ENCODE measurements at places on chromosomes 16 and 17.

DNA sequence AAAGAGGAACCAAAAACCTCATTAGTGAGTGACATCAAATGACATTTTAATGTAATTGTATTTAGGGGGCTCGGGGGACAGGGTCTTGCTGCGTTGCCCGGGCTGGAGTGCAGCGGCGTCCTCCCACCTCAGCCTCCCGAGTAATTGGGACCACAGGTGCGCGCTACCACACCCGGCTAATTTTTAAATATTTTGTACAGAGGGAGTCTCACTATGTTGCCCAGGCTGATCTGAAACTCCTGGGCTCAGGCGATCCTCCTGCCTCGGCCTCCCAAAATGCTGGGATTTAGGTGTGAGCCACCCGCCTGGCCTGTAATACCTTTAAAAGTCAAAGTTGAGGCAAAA lies 581 bp downstream of the SNRNP25 start:
- no peak for DNase-seq

DNA sequence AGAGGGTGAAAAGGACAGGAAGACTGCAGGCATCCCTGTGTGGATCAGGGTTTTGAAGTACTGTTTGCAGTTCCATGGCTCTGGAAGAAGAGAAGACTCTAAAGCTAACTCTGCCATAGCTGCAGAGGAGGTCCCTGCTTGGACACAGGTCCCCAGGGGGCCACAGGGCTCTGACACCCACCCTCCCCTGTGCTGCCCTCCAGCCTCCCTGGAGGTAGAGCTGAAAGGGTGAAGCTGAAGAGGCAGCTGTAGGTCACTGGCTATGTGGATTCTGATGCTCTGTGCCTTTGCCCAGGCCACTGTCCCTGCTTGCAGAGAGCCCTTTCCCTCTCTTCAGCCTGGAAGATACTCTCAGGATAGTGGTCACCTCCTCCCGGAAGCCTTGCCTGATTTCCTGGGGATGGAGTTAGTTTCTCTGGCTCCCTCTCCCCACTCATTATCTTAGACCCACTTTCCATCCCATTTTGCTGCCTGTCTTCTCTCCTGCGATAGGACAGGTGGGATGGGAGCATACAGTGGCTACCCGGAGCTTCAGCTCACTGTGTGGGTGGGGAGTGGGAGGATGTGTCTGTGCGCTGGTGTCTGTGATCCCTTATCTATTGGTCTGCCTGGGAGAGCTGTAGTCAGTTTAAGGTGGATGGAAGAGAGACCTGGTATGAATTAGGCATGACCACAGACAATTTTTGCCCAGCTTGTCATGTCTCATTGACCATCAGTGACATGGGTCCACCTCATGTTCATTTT lies 89.8 kb upstream of the TMEM97 start:
- no peak for DNase-seq

DNA sequence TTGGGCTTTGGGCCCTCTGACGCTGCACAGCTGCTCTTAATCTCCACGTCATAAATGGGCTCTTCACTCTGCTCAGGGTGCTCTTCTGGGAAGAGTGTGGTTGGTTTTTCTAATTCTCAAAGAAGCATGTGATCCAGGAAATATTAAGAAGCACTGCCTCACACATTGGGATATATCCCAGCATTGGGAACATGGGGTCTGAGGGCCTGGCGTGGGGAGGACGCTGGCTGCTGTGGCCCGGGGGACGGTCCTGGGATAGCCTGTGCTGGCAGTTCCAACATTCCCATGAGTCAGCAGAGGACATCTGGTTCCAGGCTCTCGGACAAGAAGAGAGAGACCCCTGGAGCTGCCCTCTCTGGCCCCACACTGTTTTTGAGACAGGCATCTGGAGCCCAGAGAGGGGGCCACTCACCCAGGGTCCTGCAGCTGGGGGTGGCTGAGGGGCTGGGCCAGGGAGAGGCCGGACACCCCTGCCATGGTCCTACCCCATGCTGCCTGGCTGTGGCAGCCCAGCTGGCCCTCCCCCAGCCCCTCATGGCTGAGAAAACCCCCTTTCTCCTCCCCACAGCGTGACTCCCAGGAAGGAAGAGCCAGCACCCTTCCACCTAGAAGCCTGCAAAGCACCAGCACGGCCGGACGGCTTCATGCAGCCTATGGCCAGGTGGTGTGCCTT lies 58.8 kb downstream of the NT5M start:
- no peak for DNase-seq

DNA sequence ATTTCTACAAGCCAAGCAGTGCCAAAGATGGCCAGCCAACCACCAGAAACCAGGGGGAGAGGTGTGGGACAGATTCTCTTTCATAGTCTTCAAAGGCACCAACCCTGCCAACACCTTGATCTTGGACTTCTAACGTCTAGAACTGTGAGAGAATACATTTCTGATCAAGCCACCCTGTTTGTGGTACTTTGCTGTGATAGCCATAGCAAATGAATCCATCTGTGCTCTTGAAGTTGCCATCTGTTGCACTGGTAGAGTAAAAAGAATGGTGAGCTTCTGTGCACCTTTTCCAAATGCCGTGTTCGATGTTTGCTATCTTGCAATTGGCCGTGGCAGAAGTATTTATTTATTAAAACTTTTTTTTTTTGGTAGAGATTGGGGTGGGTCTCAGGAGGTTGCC lies 16.7 kb upstream of the ADGRG1 start:
- DNase-seq = no peak

DNA sequence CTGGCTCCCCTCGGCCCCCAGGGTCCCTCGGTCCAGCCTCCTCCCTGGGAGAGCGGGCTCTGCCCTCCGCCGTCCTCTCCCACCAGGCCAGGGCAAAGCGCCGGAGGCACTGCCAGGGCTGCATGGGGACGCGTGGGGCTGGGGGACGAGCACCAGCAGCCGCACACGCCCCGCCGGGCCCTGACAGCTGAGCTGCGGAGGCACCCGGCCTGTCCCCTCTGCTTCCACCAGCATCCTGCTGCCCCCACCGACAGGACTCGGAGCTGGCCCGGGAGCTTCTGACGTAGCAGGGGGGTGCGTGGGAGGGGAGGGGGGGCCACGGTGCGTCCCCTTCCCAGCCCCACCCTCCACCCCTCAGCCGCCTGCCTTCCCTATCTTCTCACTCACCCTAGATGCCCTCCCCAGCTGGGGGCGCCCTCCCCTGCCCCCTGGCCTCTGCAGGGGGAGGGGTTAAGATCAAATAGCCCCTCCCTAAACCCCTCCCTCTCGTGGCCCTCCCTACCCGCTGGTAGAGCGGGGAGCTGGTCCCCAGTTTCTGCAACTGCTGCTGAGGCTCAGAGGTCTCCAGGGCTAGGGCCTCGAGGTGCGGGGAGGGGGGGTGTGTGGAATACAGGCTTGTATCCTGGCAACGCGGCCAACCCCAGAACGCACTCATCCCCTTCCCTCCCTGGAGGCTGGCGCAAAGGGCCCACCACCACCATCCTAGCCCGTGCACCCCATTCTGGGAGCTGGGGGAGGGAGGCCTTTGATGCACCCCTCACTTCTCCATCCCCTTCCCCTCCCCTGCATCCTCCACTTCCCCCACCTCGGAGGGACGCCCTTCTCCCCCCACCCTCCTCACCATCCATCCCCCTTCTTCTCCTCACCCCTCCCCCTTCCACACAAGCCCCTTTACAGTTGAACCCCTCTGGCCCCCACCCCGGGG lies 1.0 kb downstream of the SRCIN1 start:
- DNase-seq = no peak

DNA sequence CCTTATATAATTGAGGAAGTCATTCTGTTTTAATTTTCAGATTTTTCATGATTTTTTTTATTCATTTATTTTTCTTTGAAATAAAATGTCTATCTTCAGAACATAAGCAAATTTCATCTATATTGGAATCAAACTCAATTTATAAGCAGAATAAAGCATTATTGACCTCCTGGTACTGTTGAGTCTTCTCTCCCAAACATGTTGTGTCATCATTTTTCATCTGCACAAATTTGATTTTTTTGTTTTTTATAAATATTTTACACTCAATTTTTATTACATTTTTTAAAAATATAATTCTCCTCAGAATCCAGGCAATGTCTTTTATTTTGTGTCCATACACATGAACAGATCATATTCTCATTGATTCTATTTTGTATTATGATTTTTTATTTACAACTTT lies 2363.9 kb downstream of the TP53TG3F start:
- no peak for DNase-seq

- no peak for DNase-seq
Observed at GRCh38 chr16:19436540-19436939, 18.9 kb downstream of the TMC5 start.

- no peak for DNase-seq
Observed at GRCh38 chr17:44979426-44979995, 11.4 kb upstream of the C1QL1 start.

DNA sequence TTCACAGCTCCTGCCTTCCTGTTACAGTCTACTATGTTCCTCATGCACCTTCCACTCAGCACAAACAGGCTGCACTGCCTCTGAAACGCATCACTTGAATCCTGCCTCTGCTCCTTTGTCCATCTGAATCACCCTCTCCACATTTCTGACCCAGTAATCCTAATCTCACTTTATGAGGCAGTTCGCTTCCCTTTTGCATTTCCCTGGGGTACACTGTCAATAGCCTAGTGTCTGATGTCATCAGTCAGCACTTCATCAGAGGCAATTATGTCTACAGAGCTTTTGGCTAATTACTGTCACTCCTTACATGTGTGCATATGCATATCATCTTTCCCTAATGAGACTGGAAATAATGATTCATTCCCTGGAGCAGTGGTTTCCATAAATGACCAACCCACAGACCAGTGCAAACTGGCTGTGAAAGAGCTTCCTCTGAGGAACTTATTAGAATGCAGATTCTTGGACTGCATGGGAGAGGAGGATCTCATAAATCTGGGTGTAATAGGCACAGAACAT lies 23.6 kb downstream of the CA4 start:
- DNase-seq = no peak

GRCh38 chr16:85302018-85302847 lies 190.0 kb upstream of the CIBAR2 start:
- no peak for DNase-seq

DNA sequence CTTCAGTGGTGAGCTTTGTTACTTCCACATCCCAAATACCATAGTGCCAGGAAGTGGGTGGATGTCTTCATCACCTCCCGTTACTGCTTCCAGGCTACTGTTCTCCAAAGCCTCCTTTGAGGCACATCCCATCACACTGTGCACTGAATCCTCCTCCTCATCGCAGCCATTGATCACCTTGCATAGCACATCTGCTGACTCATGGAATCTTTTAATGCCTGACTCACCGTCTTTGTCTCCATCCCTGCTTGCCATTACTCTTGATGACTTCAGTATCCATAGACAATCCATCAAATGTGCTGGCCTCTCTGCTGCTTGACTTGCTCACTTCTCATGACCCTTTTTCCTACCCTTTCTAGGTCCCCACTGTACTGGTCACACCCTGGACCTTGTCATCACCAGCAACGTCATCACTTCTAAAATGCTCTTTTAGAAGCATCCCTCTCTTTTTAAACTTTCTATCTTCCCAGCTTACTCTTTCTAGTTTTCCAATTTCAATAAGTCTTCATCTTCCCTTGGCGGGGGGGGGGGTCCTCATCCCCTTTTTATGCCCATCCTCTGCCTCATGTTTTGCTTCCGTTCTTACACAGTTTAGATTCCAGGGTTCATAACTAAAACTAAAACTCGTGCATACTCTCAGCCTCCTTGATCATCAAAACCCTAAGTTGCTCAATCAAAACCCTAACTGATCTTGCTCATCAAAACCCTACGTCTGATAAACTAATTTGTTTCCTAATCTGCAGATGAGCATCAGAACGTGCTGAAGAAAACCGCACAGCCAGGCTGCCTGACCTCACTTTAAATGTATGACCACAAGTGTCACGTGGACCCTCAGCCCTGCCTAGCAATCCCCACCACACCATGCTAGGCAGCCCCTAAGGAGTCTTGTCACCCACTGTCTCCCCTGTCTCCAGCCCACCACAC lies 289.7 kb upstream of the ZFHX3 start:
- DNase-seq = no peak

DNA sequence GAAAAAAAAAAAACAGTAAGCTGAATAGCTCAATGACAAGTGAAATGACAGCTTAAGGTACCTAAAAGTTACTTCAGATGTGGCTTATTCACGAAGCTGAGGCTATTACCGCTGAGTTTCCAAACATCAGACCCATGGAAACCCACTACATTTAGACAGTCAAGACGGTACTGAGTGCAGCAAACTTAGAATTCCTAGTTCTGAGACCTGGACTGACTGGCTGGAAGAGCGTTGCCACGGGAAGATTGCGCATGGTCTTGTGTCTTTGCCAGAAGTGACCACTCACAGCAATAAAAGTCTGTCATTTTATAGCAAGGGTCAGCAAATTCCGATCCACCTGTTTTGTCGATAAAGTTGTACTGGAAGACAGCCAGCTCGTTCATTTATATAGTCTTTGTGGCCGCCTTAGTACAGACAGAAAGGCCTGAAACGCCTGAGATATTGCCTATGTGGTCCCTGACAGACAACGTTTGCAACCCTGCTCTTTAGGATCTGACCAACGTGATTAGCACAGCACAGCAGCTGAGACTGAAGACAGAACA lies 19.2 kb downstream of the LITAFD start:
- no peak for DNase-seq

GRCh38 chr16:3363793-3364192 lies 8.1 kb downstream of the OR2C1 start:
- no peak for DNase-seq

GRCh38 chr17:43599835-43600234 lies 53.7 kb upstream of the ETV4 start:
- DNase-seq = no peak

DNA sequence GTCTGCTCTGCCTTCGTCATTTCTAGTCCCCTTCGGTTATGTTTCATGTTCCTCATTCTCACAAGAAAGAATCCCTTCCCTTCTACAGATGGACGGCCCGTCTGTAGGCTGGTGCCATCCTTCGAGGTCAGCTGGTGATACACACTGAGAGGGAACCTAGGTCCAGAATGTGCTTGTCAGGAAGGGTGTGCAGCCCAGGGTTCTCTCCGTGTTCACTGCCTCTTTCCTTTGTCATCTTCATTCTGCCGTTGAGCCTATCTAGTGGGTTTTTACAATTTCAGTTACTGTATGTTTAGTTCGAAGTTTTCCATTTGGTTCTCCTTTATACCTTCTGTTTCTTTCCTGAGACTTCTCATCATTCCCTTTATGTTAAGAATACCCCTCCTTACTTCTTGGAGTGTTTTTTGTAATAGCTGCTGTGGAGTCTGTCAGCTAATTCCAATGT lies 18.9 kb downstream of the KIAA0513 start:
- DNase-seq = no peak

DNA sequence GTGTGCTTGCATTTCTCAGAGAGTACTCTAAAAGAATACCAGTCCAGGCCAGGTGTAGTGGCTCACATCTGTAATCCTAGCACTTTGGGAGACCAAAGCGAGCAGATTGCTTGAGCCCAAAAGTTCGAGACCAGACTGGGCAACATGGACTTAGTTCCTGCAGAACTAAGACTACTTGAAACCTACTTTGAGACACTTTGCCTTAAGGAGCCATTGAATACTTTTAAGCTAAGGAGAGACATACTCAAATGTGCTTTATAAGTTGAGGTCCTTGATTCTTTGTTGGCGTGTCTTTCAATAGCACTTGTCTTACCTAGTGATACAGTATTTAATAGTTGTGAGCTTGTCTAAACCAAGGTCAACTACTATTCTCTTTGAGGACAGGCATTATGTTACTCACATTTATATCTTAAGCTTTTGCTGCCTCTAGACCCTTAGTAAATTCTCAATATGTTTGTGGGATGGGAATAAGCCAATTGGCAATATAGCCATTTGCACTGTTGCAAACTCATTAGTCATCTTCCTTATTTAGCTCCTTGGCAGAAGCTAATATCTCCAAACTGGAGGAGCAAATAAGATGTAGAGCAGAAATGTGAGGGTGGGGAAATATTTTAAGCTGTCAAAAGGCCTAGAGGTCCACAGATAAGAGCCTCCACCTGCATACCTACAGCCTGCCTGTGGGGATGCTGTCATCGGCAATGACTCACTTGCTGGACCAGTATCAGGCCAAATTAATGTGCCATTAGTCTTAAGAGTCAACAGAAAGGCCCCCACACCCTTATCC lies 16.3 kb downstream of the SCPEP1 start:
- DNase-seq = no peak

Data from T-helper 2 cell (primary cell).